ENCODE measurements at places on chromosomes 7 and 10. TPM values are rescaled to one million over a fixed set of nuclear protein-coding genes. Genes with fewer than 3 reads are reported as not detected.

DNA sequence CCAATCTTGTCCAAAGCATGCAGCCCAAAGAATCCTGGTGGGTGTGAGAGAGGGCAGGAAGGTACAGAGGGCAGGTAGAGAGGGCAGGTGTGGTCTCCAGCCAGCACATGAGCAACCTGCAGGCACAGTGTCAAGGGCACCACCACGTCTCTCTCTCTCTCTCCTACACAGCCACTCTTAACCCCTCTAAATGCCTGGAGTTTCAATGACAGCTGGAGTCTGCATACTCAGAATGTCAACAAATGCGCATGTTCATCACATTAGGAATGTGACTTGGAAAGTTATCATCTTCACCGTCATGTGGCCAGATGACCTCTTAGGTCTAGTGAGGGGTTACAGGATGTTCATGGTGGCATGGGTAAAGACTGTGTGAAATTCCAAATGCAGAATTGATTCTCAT is 456.8 kb downstream of the SORCS1 start:
- DNase-seq, result no peak

KCTD7 gene
- 12.2 TPM for total RNA-seq

DNA sequence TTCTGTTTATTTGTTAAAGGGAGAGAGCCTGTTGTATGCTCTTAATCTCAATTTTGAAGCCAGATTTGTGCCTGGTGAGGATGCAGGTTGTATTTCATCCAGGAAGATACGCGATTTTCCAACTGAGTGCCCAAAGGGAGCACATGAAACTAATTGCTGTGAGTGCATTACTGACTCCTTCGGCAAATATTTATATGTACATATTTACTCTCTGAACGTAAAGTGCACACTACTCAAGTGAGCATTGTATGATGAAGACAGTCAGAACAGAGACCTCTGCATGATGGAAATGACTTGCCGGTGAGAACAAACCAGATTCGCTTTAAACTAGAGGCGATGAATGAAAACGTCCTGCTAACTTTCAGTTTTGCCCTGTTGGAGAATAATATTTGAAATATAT is 130.1 kb downstream of the MALRD1 start:
- no peak for DNase-seq

DNA sequence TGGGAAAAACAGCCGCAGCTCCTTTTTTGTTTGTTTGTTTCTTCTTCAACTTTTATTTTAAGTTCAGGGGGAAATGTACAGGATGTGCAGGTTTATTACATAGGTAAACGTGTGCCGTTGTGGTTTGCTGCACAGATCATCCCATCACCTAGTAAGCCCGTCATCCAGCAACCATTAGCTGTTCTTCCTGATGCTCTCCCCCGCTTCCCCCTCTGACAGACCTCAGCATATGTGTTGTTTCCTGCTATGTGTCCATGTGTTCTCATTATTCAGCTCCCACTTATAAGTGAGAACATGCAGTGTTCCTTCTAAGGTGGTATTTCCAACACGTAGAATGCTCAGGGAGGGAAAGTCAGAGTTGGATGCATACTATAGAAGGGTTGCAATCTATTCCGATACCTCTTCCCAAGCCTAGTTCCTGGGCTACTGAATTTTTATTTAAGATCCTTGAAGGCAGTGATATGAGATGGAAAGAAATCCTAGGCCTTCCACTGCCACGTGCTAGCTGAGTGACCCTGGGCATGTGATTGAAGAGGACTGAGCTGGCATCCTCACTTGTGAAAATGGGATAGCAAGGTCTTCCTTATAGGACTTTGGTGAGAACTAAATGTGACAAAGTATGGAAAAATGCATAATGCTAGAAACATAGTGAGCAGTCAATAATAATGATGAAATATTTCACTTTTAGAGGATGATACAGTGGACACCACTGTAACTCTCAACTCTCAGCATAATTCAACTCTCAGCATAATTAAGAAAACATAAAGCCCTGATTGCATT is 278.5 kb downstream of the REEP3 start:
- DNase-seq, result no peak

GNGT1 gene
- not detected for total RNA-seq

DNA sequence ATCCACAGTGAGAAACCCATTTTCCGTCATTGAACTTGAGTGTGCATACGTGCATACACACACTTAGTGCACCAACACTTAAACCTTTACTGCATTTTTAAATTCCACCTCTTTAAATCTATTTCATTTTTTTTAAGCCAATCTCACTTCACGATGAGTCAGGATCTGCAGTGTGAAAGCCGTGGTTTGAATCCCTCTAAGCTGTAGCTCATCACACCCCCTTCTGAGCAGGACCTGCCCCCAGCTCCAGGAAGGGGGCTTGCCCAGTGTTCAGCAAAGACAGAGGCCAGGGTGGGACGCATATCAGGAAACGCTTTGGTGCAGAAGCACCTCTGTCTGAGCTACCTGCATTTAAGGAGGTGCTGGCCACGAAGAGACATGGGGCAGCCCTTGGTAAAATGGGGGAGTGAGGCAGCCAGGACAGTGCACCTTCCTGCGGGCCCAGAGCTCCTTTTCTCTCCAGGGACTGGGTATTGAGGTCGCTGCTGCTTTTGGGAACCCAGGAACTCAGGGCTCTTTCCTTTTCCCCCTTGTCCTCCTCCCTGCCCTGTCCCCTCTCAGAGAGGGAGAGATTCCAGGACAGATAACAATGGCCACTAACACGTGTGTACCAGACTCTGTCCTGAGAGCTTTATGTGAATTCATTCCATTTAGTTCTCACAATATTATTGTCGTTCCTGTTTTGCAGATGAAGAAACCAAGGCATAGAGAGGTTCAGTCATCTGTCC is 21.7 kb downstream of the ZNF316 start:
- no peak for DNase-seq

DNA sequence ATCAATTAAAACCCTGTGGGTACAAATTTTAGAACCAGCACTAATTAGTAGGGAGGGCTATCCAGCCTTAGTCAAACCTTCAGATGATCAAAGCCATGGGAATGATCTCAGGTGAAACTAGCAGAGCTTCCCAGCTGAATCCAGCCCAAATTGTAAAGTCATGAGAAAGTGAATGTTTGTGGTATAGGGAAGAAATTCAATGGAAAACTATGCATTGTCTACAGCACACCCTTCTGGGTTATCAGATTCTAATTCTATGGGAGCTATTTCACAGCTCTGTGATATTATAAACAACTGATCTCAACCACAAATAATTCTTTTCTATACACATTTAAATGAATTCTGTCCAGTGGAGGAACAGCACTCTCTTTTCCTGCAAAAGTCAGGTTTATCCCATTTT is 24.6 kb upstream of the BMPER start:
- no peak for DNase-seq

- DNase-seq, result no peak
Observed at GRCh38 chr10:122485670-122486069, 24.3 kb downstream of the HTRA1 start.

DNA sequence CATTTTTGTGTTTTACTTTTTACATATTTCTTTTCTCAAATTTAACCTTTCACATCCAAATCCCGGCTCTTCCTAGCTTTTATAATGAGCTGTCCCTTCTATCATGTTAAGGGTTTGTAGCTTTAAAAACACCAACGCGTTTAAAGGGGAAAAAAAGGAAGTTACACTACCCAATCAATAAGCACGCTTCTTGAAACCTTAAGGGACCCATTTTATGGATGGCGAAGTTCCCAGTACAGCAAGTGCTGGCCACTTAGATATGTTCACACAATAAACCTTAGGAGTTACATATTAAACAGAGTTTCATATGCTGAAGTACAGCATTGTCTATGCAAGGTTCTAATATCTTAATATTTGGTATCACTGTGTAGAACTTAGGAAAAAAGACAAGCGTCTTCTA is 1.8 kb downstream of the GNG11 start:
- no peak for DNase-seq

- DNase-seq, result peak; percentile 8
Observed at GRCh38 chr10:86261941-86262687, 104.5 kb downstream of the GRID1 start.

DNA sequence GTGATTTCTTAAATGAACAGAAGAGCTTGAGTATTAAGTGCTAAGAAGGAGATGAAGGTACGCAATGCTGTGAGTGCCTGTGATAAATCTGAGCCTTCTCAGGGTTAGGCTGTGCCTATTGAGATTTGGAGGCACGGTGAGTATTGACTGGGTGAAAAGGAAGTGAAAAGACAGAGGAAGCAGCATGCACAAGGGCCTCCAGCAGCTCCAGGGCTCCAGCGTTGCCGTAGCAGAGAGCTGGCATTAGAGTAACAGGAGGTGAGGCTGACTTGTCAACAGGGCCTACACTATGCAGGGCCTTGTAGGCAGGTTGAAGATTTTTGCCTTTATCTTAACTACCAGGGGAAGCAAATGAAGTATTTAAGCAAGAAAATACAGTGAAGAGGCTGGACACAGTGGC is 54.1 kb upstream of the PDCD4 start:
- no peak for DNase-seq

ATG9B gene
- 10.1 TPM for total RNA-seq

NFKB2 gene
- 564 TPM for total RNA-seq

CYP2C19 gene
- total RNA-seq, result 0.42 TPM

EBF3 gene
- total RNA-seq, result not detected

DNA sequence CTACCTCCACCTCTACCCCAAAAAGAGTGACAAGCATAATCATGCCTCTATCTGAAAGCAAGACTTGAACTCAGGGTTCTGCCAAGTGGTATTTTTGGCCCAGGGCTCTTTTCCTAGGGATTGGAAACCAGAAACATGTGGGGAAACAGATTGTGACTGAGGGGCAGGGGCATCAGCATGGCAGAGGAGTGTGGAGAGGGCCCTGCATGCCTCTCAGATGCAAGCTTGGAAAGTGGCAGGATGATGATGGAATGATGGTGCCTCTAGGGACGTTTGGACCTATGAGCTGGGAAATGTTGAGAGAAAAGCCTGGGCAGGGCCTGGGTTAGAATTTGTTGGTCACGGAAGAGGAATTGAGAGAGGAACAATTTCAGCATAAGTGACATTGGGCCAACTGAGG is 78.4 kb upstream of the LEP start:
- DNase-seq, result no peak

OGDHL gene
- total RNA-seq, result 0.67 TPM

GRCh38 chr7:106038916-106039315 is 73.2 kb downstream of the SYPL1 start:
- no peak for DNase-seq

DNA sequence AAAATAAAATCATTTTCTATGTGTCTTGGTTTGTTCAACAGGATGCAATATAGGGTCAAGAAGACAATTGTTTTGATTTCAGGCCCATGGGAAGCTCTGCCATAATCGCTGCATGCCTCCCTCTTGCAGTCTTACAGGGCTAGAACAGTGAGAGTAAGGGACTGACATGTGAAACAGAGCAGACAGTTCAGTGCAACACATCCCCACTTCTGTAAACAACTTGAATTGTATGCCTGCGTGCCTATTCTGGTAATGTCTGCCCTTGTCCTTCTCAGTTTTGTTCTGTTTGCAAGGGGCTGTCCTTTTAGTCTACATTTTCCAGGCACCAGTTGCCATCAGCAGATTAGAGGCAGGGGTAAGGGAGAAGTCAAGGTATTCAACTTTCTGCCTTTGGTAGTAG is 34.8 kb upstream of the GPR37 start:
- no peak for DNase-seq

- no peak for DNase-seq
Observed at GRCh38 chr7:12524794-12525386, 45.6 kb upstream of the SCIN start.

TMEM176B gene
- total RNA-seq, result not detected

DNA sequence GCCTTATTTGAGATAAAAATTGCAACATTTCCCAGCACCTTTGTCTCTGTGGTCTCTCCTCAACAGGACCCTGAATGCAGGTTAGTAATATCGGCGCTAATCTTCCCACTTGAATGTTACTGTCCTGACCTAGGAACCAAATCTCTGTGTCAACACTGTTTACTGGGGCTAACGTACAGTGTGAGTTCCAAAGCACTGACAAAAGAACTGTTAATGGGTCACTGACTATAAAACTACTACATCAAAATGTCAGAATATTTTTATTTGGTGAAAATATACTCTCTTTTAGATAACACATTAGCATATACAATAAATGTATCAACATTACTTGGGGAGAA is 33.3 kb downstream of the CACUL1 start:
- DNase-seq, result no peak

DNA sequence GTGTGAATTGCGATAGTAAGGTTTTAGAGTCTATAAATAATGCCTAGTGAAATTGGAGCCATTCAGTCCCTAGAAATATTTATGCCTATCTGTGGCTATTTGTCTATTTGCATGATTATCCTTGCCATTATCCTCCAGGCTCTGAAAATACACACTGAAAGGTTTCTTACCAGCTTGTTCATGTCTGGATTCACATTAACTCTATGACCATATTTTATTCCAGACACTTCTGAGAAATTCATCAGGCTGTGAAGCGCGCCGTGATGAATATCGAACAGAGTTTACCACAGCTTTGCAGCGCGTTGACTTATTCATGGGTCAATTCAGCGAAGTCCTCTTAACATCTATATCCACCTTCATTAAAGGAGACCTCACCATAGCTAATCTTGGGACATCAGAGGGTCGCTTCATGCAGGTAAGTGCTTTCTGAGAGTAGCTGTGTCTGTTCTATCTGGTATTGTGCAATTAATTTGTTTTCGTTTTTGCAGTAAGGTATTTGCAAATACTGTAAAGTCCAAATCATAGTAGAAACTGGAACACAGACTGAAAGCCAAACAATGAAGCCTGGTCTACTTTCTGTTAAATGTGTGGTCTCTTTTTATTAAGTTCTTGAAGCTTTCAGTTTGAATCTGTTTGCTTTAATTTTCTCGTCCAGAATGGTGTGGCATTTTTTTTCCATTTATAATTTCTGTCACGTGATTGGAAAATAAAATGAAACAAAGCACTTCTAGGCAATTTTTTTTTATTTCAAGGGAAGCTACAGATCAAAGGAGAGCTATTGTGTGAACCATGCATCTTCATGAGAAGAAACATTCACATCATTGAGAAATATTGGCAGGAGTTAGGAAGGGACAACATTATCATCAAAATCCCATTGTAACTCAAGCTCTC is 59.7 kb downstream of the MET start:
- no peak for DNase-seq

- no peak for DNase-seq
Observed at GRCh38 chr7:43784030-43784584, 25.6 kb downstream of the BLVRA start.

SPRN gene
- not detected for total RNA-seq

DNA sequence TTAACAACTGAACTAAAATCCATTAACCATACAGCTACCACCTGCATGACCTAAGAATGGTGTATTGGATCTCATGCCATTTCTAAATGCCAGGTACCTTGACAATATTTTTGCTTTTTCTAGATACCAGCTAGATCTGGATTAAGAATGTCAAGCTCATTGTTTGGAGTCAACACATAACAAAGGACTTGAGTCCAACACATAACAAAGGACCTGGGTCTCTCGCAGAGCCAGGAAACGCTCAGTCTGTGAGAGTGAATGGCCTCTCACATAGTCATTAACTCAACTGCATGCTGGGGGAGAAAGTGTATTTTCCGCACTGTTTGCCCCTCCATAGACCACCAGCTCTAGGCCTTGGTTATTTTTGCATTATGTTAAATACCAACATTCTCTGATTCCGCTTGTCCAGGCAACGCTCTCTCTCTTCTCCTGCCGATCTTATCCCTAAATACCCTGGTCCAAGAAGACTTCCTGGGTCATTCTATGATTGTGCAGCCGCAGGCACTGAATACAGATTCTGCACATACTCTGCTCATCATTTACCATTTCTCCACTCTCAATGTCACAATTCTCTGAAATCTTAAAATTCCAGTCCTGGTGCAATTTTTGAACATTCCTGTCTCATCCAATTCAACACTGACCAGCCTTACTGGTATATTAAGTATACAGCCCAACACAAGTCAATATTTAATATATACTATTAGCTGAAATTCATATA is 31.2 kb downstream of the ITIH5 start:
- DNase-seq, result no peak

ITIH5 gene
- total RNA-seq, result not detected

TDRD1 gene
- 0.09 TPM for total RNA-seq

Data from activated T-cell treated with anti-CD3 and anti-CD28 coated beads, Interleukin-2, amount 50 U/mL, for 72 hours (primary cell).